Activated CD4-positive, alpha-beta T cell treated with anti-CD3 and anti-CD28 coated beads, Interleukin-2, amount 50 U/mL, for 24 hours (primary cell): ENCODE measurements at places on chromosomes 3 and 15.

- no peak for DNase-seq
Measured at GRCh38 chr3:163809540-163809993, 1268.7 kb downstream of the SI start.

GRCh38 chr15:74400915-74401757 lies 32.6 kb downstream of the SEMA7A start:
- DNase-seq = no peak

DNA sequence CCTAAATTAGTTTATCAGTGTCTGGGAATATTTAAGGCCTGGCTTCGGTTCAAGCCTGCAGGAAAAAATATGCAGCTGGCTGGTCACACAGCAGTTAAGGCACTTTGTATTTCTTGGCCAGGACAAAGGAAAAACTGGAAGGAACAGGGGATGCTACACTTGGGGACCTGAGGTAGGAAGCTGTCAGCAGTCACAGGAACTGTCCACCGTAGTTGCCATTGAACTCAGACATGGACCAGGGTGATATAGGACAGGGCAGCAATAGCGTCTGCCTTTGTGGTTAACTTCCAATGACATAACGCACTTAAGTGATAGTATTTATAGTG lies 49.1 kb downstream of the NR1D2 start:
- no peak for DNase-seq

DNA sequence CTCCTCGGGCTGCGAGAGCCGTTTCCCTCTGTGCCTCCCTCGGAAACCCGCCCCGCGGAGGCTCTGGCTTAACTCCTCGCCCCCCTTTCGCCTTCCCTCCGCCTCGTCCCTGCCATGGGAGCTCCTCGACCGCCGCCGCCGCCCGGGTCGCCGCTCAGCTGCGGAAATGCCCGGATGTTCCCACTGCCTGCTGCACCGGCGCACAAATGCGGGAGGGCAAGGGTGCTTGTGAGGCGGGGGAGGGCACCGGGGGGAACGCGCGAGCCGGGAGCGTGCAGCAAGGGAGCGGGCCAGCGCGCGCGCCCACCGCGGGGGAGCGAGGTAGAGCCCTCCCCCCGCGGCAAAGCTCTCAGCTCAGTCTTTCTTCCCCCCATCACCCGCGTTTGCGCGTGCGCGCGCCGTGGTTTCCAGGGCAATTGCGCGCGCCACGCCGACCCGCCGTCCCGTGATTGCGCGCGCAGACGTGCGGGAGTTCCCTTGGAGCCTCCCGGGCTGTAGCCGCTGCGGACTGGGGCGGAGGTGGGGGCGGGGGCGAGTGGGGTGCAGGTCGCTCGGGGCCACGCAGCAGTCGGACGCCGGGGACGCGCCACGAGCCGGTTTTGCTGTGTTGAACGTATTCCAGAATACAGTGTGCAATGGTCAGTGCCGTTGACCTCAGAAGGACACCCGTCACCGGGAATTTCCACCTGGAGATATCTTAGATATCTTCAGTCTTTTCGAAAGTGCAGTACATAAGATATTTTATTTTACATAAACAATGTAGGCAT lies at the start of gene DMXL2:
Gene DMXL2 (minus strand): TSS at position 168 of the 767 bp plus-strand sequence. CDS start 226 bp downstream, outside the sequence.
- DNase-seq = peak; percentile 61

GRCh38 chr15:43286074-43286473 lies 19.3 kb upstream of the TGM5 start:
- no peak for DNase-seq

DNA sequence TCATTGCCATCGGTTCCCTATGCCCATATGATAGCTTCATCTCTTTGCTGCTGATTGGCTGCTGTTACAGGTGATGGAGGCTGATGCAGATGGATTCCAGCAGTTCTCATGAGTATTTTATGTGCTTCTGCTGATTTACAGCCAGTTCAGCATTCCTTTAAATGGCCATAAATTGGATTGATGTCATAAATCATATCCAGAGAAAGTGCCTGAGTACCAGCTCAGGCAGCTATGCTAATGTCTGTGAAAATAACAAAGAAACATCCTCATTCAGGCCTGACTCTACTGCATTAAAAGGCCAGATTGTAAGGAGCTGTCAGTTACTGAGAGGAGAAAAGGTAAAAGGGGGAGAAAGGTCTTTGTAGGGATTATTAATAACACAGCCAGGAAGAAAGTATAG lies 756.8 kb downstream of the IGSF11 start:
- DNase-seq = no peak

- no peak for DNase-seq
Measured at GRCh38 chr3:20523293-20523692, 337.3 kb upstream of the SGO1 start.

- no peak for DNase-seq
Measured at GRCh38 chr3:100254168-100254777, 6.5 kb upstream of the TBC1D23 start.

DNA sequence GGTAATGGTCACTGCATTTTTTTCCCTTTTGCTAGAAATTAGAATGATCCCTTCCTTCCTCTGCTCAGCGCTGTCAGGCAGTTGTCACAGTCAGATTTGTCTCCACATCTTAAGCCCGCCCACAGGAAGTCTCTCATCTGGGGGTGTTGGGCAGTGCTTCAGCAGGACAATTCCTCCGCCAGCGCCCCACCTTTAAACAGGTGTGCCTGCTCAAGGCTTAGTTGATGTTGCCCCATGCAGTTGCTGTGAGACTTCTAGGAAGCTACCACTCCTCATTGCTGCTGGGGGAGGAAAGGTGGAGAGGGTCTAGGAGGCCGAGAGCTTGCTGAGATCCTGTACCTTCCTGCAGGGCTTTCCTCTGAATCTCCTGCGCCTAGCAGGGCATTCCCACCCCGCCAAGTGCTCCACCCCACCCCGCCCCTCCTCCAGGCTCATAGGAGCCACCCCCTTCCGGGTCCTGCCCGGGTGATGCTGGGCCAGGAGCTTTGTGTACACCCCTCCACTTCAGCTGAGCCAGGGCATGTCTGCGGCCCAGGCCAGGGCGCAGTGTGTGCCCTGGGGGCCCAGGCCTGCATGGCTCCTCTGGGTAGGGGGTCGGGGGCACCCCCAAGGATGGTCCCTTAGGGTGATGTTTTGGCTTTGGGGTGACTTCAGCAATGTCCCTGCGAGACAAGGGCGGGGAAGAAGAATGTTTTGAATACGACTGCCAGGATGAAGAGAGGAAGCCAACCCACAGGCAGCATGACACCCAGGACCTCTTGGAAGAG lies 68.7 kb downstream of the TRAK1 start:
- no peak for DNase-seq

- DNase-seq = no peak
Measured at GRCh38 chr3:81485444-81485865, 276.0 kb downstream of the GBE1 start.

GRCh38 chr3:96264701-96265100 lies 549.7 kb upstream of the EPHA6 start:
- DNase-seq = no peak

DNA sequence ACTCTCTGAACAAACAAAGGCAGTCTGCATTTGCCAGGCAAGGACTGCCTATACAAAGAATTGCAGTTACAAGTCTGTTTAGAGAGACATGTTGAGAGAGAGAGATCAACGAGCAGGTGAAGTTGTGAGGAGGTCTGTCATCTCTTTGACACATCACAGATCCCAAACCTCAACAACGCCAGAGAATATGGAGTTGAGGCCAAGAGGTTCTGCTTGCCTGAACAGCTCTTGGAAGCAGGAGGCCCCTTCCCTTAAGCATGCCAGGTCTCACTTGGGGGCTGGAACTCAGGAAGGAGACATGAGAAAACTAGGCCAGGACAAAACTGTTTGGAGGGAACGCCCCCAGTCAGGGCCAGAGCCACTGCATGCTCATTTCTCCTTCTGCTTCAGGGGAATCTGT lies 22.3 kb upstream of the MUSTN1 start:
- DNase-seq = no peak

- DNase-seq = no peak
Measured at GRCh38 chr3:95627293-95627692, 1187.1 kb upstream of the EPHA6 start.

GRCh38 chr3:155504682-155505081 lies 211.2 kb upstream of the STRIT1 start:
- no peak for DNase-seq

- no peak for DNase-seq
Measured at GRCh38 chr3:190811775-190812480, 50.6 kb downstream of the GMNC start.
